ENCODE measurements at places on chromosomes 5 and 9.

GRCh38 chr9:127710204-127710783 is 3.5 kb downstream of the CFAP157 start:
- DNase-seq: no peak

- peak; percentile 44 for DNase-seq
Observed at GRCh38 chr9:92501671-92502393, 19.5 kb upstream of the ASPN start.

GRCh38 chr9:93576258-93577077 is at the start of gene PHF2:
PHF2 (plus strand) TSS chr9:93576584; CDS start chr9:93576774, 190 bp downstream.
- DNase-seq: peak; percentile 64

GRCh38 chr9:5871785-5872184 is 18.9 kb upstream of the MLANA start:
- DNase-seq: no peak

DNA sequence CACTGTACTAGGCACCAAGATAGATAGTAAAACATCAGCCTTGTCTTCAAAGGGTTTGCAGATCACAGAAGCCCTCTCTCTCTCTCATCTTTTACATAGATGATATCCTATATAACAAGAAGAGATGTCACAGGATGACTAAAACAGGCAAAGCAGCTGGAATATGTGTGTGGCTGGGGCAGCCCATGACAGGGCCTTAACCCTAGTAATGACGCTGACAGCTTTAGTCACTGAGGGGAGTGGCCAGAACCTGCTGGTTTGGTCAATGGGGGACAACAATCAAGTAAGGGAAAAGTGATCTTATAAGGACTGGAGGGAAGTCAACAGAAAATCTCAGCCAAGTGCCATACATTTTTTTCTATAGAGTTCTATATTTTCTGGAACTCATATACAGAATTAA is 41.9 kb upstream of the RIC1 start:
- DNase-seq: no peak

GRCh38 chr9:69599232-69599971 is 72.8 kb downstream of the APBA1 start:
- DNase-seq: no peak

DNA sequence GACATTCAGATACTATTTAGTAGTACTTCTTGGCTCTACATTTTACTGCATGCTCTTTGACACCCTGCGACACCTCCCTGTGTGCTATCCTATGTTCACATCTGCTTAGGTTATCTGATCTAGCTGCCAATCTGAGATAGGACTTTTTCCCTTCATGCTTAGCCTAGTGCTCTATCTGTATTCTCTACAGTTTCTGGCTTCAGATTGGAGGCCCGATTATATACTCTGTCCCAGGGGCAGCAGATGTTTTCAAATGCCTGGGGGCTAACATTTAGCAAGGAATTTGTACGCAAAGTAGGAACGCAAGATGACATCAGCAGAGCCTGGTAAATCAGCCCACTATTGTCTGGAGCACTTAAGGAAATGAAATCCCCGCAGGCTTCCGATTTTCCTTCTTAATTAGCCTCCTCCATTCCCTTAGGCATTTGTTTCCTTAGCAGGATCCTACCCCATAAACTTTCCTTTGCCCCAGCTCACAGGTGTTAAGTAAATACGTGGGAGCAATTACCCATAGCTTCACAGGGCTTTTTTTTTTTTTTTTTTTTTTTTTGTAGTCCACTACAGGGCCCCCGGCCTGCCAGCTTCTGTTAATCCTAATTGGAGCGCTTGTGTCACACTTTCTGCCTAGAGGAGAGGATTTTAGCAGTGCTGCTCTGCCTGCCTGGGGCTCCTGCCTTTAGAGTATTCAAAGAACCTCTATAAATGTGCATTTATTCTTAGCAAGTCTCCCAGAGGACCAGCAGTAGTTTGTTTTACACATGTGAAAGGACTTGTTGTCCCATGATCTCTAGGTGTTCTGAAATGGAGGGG is 61.1 kb upstream of the LPAR1 start:
- no peak for DNase-seq
